HT1080 (cell line): ENCODE measurements at places on chromosomes 16 and 17. TPM values are rescaled to one million over a fixed set of nuclear protein-coding genes. Genes with fewer than 3 reads are reported as not detected.

Gene RBFOX1
- not detected in 2 replicates for total RNA-seq

Gene TSPAN10
- 1.4 and 2.2 TPM in 2 replicates for total RNA-seq

Gene KCTD2
- 17.2 and 18.6 TPM in 2 replicates for total RNA-seq

Gene PROCA1
- total RNA-seq: 0.80 and 1.3 TPM in 2 replicates

Gene KCNJ12
- total RNA-seq: 0.10 and 0.21 TPM in 2 replicates

Gene CD300LD
- not detected in 2 replicates for total RNA-seq

Gene METTL2A
- total RNA-seq: 36.3 and 43.2 TPM in 2 replicates

Gene ZPBP2
- total RNA-seq: not detected in 2 replicates

Gene C16orf86
- total RNA-seq: 0.27 and 2.5 TPM in 2 replicates

Gene ROGDI
- 5.7 and 7.6 TPM in 2 replicates for total RNA-seq

Gene CIITA
- total RNA-seq: 0.30 and 0.55 TPM in 2 replicates

Gene WFDC1
- 0.37 TPM in 1 of 2 replicates, not detected in the other for total RNA-seq

Gene SNN
- total RNA-seq: 9.5 and 10.2 TPM in 2 replicates

Gene KCNH4
- total RNA-seq: not detected in 2 replicates

Gene LPO
- 0.05 TPM in 1 of 2 replicates, not detected in the other for total RNA-seq

GRCh38 chr16:27945233-27945973 is 118.1 kb downstream of the GSG1L start:
- no peak for DNase-seq

DNA sequence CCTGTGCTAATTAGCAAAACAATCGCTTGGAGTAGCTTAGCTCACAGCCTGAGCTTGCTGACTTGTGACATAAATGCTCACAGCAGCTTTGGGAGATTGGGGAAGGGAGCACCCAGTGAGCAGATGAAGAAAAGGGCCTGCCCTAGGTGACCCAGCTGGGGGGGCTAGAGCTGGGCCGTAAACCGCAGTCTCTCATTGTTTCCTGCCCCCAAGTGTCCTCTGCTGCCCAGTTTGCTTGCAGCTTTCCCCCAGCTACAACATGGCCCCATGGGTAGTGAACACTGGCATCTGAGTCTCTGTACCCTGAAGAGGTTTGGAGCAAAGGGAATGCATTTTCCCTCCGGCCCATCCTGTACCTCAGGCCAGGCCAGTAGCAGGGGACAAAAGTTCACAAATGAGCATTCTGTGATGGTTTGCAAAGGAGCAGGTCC is 349.4 kb downstream of the SLC39A11 start:
- no peak for DNase-seq

GRCh38 chr17:67779098-67779672 is 46.1 kb upstream of the BPTF start:
- DNase-seq: peak; percentile 23

GRCh38 chr16:79401157-79401556 is 199.4 kb downstream of the MAF start:
- DNase-seq: no peak

DNA sequence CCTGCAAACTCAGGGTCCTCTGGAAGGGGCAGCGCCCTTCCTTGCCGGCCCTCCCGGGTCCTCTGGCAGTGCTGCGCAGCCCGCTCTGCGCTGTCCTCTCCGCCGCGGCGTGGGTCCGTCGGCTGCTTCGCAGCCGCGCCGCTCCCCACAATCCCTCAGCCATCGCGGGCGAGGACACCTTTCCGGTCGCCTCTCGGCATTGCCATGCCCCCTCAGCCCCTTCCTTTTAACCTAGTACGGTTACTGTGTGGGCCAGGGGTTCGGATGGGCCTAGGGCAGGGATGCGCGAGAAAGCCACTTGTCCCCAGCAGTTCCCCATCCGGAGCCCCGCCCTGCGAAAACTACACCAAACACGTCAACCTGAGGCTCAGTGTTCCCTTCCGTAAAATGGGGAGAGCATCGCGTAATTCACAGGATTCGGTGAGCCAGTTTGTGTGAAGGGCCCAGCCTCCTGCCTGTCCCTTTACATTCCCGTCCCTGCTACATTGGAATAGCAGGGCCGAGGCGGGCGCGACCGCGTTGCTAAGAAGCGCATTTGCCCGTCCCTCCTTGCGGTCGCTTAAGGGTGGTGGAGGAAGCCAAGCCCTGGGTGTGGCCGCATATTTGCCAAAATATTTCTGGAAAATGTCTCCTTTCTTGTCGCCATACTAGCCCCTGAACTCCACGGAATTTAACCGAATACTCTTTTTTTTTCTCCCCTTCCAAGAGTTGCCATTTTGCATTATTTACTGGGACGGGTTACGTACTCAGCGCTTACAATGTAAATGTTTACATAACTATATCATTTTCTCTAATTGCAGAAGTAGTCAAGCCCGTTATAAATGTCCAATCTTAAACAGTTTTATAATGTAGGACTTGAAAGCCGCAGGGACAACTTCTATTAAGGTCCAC is 13.2 kb downstream of the COPZ2 start:
- peak; percentile 76 for DNase-seq

GRCh38 chr16:54542805-54543505 is 256.4 kb upstream of the IRX3 start:
- no peak for DNase-seq

DNA sequence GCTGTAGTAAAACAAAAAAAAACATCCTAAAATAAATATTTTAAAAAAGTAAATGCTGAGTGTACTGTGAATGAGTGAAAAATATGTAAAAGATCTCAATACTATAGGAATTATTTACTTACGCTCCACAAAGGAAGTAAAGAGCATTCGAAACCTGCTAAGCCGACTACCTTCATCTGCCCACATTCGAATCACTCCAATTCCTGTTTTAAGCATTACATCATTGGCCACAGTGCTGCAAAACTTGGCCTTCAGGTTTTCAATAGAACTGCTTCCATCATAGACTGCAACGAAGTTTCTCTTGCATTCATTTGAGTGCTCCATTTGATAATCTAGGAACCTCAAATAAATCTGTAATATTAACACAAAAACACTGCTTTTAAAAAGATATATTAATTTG is 34.4 kb downstream of the NETO2 start:
- DNase-seq: no peak

DNA sequence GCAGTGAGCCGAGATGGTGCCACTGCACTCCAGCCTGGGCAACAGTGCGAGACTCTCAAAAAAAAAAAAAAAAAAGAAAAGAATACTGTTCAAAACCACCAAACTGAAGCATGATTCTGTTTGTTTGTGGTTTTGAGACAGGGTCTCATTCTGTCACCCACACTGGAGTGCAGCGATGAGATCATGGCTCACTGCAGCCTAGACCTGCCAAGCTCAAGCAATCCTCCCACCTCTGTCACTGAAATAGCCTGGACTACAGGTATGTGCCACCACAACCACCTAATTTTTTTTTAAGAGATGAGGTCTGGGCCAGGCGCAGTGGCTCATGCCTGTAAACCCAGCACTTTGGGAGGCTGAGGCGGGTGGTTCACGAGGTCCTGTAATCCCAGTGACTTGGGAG is 4.3 kb downstream of the SUMO2 start:
- DNase-seq: no peak

DNA sequence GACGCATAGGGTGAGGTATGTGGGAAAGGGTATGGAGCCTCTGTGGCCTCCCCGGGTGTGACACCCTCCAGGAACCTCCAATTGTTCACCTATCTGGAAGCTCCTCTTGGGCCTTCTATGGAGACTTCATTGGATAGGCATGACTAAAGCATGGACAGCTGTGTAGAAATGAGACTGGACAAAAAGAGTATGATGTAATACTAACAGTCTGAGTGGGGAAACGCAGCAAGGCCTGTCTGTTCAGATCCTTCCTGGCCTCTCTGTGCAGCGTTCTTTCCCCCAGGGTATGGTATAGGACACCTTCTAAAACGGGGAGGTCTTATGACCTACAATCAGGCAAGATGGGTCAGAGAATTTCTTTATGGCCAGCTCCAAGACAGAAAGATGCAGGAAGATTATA is 30.7 kb upstream of the CCNF start:
- DNase-seq: no peak

- DNase-seq: no peak
Observed at GRCh38 chr16:60820361-60820760, 1215.9 kb downstream of the CDH8 start.

GRCh38 chr17:72452286-72453173 is 331.7 kb downstream of the SOX9 start:
- DNase-seq: no peak

- DNase-seq: no peak
Observed at GRCh38 chr16:75143941-75144340, 4.4 kb upstream of the ZFP1 start.

GRCh38 chr16:21710938-21711337 is 47.2 kb downstream of the OTOA start:
- DNase-seq: no peak

GRCh38 chr17:29162082-29162908 is 17.9 kb downstream of the MYO18A start:
- DNase-seq: no peak

DNA sequence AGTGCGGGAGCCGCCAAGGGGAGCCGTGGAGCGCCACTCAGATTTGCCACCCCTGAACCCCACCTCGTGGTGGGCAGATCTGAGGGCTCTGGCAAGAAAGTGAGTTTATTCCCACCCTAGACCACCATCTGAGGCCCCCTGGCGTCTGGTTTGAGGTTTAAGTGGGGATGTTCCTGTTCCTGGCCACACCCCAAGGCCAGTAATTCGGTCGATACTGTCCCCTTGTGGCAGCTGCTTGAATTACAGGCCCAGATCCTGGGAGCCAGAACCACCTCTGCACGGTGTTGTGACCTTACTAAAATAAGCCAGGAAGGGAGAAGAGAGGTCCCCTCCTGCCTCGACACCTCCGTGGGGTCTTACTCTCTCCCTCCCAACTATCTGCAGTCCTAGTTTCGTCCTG is 3.3 kb upstream of the LAT start:
- DNase-seq: peak; percentile 31

DNA sequence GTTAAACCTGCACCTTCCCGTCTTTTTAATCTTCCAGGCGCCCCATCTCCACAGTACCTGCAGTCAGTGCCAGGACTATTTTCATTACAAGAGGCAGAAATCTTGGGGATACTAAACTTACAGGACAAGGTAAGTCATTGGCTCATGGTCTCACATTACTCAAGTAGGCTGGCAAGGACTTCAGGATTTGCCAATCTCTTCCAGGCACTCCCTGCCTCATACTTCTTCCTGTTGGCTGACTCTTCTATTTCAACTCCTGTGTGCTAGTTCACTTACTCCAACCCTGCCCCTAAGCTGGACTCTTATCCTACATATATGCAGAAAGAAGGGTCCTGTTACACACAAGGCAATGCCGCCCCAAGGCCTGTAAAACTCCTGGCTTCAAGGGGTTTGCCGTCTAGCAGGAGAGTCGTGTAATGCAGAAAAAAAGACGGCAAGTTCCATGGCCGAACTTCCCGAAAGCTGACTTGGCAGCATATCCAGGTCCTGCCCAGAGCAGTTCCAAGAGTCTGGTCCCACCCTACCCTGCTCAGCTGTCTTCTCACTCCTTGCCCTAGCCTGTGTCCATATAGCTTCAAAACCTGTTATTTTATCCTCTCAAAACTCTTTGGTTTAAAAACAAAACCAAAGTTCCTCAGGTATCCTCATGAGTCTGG is 14.8 kb downstream of the ERN1 start:
- peak; percentile 12 for DNase-seq

DNA sequence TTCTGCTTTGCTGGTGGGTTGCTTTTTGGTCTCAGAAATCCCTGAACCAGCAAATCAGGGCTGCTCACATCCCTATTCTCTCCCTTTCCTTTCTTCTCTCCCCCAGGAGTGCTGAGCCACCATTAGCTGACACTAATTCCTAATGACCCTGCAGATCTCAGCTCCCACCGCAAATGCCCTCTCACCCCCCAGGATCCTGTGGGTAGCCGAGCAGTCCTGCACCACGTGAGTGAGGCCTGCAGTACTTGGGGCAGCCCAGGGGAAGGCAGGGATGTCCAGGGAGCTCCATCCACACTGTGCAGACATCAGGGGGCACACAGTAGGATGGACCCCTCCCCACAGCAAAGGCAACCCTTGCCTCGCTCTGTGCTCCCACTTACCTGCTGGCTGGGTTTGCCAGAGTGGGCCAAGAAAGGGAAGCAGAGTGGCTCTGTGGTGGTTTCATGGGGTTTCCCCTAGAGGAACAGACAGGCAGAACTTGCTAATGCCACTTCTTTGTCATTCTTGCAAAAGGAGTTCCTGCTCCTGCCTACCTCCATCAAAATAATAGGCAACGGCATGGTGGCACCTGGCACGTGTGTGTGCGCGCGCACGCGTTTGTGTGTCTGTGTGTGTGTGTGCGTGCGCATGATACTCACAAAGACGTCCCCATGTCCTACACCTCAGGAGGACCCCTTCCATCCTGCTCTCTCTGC is 135.6 kb downstream of the GAS7 start:
- DNase-seq: no peak

GRCh38 chr17:72345088-72345487 is 224.3 kb downstream of the SOX9 start:
- DNase-seq: no peak

GRCh38 chr17:72117535-72118334 is 3.1 kb upstream of the SOX9 start:
- no peak for DNase-seq

DNA sequence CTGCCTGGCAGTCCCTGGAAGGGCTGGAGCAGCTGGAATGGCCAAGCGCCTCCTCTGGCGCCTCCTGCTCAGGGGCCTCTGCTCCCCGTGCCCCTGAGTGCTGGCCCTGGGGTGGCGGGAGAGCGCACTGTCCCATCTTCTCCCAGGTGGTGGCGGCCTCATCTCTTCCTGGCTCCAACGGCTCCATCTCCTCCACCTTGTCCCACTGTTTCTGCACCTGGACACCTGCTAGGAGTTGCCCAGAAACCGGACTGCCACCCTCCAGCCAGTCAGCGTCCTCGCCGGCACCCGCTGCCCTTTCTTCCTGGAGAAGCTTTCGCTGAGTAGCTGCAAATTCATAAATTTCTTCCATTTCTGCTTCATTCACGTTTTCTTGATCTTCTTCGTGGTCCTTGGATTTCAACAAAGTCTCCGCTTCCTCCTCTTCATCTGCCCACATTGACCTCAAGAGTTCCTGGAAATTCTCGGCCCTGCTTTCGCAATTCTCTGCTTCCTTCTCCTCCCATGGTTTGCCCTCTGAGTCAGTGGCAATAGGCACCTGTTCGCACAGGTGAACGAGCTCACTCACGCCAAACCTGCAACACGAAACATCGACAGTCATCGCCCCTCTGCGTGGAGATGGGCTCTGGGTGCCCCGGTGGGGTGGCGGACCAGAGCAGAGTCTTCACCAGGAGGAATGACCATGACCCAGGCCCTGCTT is 13.7 kb upstream of the NLRC3 start:
- no peak for DNase-seq

- no peak for DNase-seq
Observed at GRCh38 chr17:81959362-81960129, 1.4 kb downstream of the NOTUM start.

DNA sequence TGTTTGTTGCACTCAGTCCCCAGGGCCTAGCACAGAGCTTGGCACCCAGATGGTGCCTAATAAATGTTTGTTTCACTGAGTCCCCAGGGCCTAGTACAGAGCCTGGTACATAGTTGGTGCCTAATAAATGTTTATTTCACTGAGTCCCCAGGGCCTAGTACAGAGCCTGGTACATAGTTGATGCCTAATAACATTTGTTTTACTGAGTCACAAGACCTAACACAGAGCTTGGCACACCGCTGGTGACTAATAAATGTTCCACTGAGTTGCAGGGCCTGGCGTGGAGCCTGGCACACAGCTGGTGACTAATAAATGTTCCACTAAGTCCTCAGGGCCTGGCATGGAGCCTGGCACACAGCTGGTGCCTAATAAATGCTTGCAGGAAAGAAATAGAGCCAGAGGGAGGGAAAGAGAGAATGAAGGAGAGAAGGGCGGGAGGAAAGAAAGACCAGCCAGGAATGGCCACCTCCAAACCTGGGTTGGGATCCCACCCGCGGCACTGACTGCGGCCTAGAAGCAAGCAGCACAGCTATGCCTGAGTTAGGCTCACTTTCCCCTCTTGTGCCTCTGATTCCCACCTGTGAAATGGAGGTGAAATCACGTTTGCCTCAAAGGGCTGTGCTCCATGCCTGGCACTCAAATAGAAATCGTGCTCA is 7.5 kb downstream of the SLC5A11 start:
- no peak for DNase-seq
